A549 (cell line): ENCODE measurements at places on chromosomes 6 and 20. TPM values are rescaled to one million over a fixed set of nuclear protein-coding genes. Genes with fewer than 3 reads are reported as not detected.

GRCh38 chr20:50595988-50596693 lies 86.0 kb downstream of the PTPN1 start:
- no peak for DNase-seq

- DNase-seq: no peak
Measured at GRCh38 chr6:324729-325125, 32.4 kb downstream of the DUSP22 start.

DNA sequence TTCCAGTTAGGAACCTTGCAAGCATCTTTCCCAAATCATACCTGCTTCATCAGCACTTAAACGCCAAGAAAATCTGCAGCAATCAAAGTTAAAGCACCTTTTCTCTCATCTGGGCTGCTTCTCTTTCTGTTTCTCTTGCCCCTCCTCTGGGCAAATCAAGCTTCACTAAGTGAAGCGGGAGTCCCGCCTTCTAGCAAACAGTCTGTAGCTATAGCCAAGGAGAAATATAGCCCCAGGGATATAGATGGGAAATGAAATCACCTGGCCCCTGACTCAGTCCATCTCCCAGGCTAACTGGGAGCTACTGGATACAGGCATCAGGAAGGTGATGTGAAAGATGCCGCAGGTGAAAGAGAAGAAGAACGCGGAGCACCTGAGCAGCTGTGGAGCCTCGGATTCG lies 481.9 kb downstream of the C6orf118 start:
- DNase-seq: no peak

- DNase-seq: no peak
Measured at GRCh38 chr6:143490775-143491174, 20.7 kb downstream of the FUCA2 start.

GRCh38 chr20:50561379-50562078 lies 51.3 kb downstream of the PTPN1 start:
- DNase-seq: peak; percentile 75

The HM13 gene
- 167 to 178 TPM (median 178 TPM) in 3 replicates for polyA plus RNA-seq

The IL17A gene
- polyA plus RNA-seq: not detected in 3 replicates

The UBE2C gene
- polyA plus RNA-seq: 188 to 212 TPM (median 189 TPM) in 3 replicates
